ENCODE measurements at places on chromosomes 3 and 15.

DNA sequence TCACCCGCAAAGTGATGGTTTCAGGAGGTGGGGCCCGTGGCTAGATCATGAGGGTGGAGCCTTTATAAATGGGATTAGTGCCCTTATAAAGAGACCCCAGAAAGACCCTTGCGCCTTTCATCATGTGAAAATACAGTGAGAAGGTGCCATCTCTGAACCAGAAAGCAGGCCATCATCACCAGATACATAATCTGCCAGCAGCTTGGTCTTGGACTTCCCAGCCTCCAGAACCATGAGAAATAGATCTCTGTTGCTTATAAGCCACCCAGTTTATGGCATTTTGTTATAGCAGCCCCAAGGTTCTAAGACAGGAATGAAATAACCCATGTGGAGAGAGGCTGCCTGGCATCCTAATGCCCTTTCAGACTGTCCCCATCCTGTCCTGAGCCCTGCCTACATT lies 127.8 kb upstream of the SMAD3 start:
- H3K4me3 ChIP-seq = no peak overlapping the region
- H3K4me1 ChIP-seq = peaks cover 27% of the 10 kb centered on the region
- no peak for DNase-seq
- no peaks in the 10 kb centered on the region for H3K36me3 ChIP-seq

GRCh38 chr3:129599607-129600006 lies 6.9 kb downstream of the PLXND1 start:
- peak overlapping the region; percentile 10 for H3K4me3 ChIP-seq
- H3K4me1 ChIP-seq = peaks cover 100% of the 10 kb centered on the region
- peak overlapping the region; percentile 89 for H3K27ac ChIP-seq
- H3K36me3 ChIP-seq = no peaks in the 10 kb centered on the region

- DNase-seq = peak; percentile 60
- H3K4me1 ChIP-seq = no peaks in the 10 kb centered on the region
- H3K27me3 ChIP-seq = no peaks in the 10 kb centered on the region
- no peaks in the 10 kb centered on the region for H3K36me3 ChIP-seq
These were observed 73.2 kb upstream of the SNRPA1 start for GRCh38 chr15:101368086-101368780.

DNA sequence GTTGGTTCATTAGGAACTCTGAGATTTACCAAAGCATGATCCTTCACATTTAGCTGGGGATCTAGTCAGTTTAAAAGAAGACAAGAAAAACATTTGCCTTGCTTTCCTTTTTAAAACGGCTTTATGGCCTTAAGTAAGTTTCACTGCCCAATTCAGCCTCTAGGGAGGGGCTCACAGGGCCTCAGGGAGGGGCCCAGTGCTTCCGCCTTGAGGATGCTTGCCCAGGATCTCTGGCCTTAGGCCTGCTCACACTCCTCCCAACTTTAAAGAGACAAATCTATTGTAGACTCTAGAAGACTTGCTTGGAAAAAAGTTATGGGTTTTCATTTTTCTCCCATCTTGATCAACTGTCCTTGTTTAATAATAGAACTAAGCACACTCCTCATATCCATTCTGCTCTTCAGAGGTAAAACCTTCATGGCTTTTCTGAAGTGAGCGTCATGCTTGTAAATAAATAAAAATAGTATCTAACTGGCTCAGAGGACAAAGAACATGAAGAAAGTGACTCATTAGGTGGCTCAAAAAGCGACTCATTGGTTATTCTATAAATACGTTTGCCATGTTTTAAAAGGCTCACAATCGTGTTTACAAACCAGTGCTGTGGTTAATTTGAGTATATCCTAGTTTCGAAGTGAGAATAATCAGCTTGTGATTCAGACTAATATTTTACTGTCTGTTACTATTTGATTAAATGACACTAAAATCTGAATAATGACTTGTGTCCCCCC lies 13.7 kb downstream of the PDHB start:
- H3K27me3 ChIP-seq = no peaks in the 10 kb centered on the region
- H3K4me3 ChIP-seq = no peak overlapping the region
- H3K4me1 ChIP-seq = peaks cover 8% of the 10 kb centered on the region
- DNase-seq = no peak

DNA sequence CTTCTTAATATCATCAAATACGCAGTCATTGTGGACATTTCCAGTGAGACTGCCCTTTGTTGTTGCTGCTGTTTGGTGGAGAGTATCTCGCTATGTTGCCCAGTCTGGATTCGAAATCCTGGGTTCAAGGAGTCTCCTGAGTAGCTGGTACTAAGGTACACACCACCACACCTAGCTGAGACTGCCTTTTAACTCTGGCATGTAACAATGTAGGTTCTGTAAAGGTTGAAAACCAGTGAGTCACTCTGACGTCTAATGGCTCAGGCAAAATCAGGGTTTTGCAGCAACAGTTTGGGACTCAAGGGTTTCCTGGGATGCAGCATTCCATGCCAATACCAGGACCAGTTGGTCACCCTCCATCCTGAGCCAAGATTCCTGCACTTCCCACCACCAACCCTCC lies 52.2 kb downstream of the AQP9 start:
- no peaks in the 10 kb centered on the region for H3K4me1 ChIP-seq
- no peak for DNase-seq
- H3K27me3 ChIP-seq = peaks cover 3% of the 10 kb centered on the region
- no peak overlapping the region for H3K4me3 ChIP-seq

DNA sequence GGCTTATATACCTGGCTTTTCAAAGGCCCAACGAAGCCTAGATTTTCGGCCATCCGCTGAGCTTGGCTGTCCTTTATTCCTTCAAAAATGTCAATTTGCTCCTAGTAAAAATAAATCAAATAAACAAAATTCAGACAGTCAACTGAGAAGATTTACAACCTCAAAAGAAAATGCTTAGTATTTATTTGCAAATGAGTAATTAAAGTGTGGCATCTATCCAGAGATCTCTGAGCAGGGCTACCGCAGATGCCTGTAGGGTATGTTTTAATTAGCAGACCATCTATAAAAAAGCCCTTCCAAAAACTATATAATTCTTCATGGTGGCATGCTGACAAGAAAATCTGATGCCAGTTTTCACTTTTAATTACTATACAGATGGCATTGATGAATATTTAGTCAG lies 136.2 kb downstream of the SUCLG2 start:
- H3K27me3 ChIP-seq = no peaks in the 10 kb centered on the region
- peaks cover 61% of the 10 kb centered on the region for H3K36me3 ChIP-seq
- DNase-seq = no peak
- H3K4me3 ChIP-seq = no peak overlapping the region
- H3K27ac ChIP-seq = no peak overlapping the region

- no peaks in the 10 kb centered on the region for H3K36me3 ChIP-seq
- H3K27ac ChIP-seq = no peak overlapping the region
- H3K27me3 ChIP-seq = no peaks in the 10 kb centered on the region
- H3K4me3 ChIP-seq = no peak overlapping the region
- H3K4me1 ChIP-seq = no peaks in the 10 kb centered on the region
These were observed 62.8 kb upstream of the SPATA12 start for GRCh38 chr3:56997675-56998074.
